ENCODE measurements at places on chromosomes 2 and 18. TPM values are rescaled to one million over a fixed set of nuclear protein-coding genes. Genes with fewer than 3 reads are reported as not detected.

Gene UGT1A9
- total RNA-seq = not detected

Gene ROCK2
- total RNA-seq = 63.5 TPM

Gene SRD5A2
- total RNA-seq = not detected

Gene STAT1
- 98.6 TPM for total RNA-seq

Gene ARHGAP15
- total RNA-seq = 19.2 TPM

Gene MOGAT1
- total RNA-seq = 2.2 TPM

Gene KCNG3
- total RNA-seq = 1.3 TPM

Gene RESP18
- total RNA-seq = not detected

Gene BCL2L11
- total RNA-seq = 23.9 TPM

Gene CDH2
- 1.8 TPM for total RNA-seq

Gene TTC32
- total RNA-seq = 12.4 TPM

Gene FZD7
- 13.6 TPM for total RNA-seq

Gene TFPI
- 366 TPM for total RNA-seq

Gene C2orf81
- 2.1 TPM for total RNA-seq

Gene ABCG8
- total RNA-seq = not detected

Gene POTEF
- not detected for total RNA-seq

Gene DLX2
- total RNA-seq = not detected

Gene TMEM150A
- 31.5 TPM for total RNA-seq

Gene SNTG2
- total RNA-seq = 3.6 TPM

Gene M1AP
- 1.4 TPM for total RNA-seq

Gene IHH
- total RNA-seq = 0.69 TPM

Gene SPDYA
- total RNA-seq = 1.5 TPM

Gene REEP1
- 7.8 TPM for total RNA-seq

Gene TUBA4B
- total RNA-seq = not detected

Gene TRIM43
- not detected for total RNA-seq

Gene GATA6
- 32.2 TPM for total RNA-seq

Gene RTP5
- total RNA-seq = not detected

Gene SUMO1
- 75.6 TPM for total RNA-seq

Gene CTAGE1
- not detected for total RNA-seq

Gene DPP4
- total RNA-seq = 30.7 TPM

Gene TRIM43B
- not detected for total RNA-seq

Gene POTEI
- not detected for total RNA-seq

Gene DPY30
- 53.7 TPM for total RNA-seq

Gene ZFAND2B
- total RNA-seq = 41.2 TPM

Gene SLC16A14
- total RNA-seq = 4.7 TPM

Gene LYG2
- total RNA-seq = not detected

Gene DNER
- total RNA-seq = 0.14 TPM

Gene SERPINB13
- not detected for total RNA-seq

Gene EFEMP1
- 301 TPM for total RNA-seq

Gene CABYR
- 1.1 TPM for total RNA-seq

Gene GPR39
- total RNA-seq = 13.4 TPM

Gene SYT4
- total RNA-seq = 1.1 TPM
